ENCODE measurements at places on chromosomes 2 and 18.

- no peak for DNase-seq
Observed at GRCh38 chr18:77147418-77147852, 14.9 kb upstream of the MBP start.

GRCh38 chr2:68319398-68320117, at the start of gene CNRIP1:
TSS of gene CNRIP1 (minus strand) at chr2:68319949. CDS start at chr2:68319400, 549 bp downstream.
- no peak for DNase-seq

DNA sequence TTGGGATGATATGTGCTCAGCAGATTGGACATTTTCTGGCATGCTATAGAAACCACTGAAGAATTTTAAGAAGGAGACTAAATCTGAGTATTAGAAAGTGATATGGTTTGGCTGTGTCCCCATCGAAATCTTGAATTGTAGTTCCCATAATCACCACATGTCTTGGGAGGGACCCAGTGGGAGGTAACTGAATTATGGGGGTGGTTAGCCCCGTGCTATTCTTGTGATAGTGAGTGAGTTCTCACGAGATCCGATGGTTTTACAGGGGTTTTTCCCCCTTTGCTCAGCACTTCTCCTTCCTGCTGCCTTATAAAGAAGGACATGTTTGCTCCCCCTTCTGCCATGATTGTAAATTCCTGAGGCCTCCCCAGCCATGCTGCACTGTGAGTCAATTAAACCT, 535.9 kb upstream of the VRK2 start:
- DNase-seq, result no peak

GRCh38 chr18:22741318-22741717, 191.8 kb upstream of the RBBP8 start:
- DNase-seq, result no peak

DNA sequence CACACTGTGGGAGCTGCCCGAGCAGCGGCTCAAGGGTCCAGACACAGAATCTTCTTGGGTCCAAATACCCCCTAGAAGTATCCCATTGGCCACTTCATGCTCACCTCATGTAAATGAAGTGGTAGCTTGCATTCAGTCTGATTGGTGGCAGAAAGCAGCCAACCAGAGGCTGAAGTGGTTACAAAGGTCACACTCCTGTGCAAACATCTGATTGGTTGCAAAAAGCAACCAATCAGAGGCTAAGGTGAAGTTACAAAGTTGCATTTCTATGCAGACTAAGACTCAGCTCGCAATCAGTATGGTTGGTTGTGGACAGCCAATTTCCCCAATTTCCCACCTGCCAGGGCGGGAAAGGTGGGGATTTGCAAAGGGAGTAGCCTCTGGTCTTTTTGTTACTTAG, 94.3 kb downstream of the DGKD start:
- no peak for DNase-seq

- no peak for DNase-seq
Observed at GRCh38 chr2:175535631-175536030, 354.1 kb upstream of the ATP5MC3 start.

- DNase-seq, result no peak
Observed at GRCh38 chr2:19461504-19462255, 103.3 kb upstream of the OSR1 start.

GRCh38 chr2:136049011-136049742, 63.8 kb upstream of the DARS1 start:
- DNase-seq, result no peak

DNA sequence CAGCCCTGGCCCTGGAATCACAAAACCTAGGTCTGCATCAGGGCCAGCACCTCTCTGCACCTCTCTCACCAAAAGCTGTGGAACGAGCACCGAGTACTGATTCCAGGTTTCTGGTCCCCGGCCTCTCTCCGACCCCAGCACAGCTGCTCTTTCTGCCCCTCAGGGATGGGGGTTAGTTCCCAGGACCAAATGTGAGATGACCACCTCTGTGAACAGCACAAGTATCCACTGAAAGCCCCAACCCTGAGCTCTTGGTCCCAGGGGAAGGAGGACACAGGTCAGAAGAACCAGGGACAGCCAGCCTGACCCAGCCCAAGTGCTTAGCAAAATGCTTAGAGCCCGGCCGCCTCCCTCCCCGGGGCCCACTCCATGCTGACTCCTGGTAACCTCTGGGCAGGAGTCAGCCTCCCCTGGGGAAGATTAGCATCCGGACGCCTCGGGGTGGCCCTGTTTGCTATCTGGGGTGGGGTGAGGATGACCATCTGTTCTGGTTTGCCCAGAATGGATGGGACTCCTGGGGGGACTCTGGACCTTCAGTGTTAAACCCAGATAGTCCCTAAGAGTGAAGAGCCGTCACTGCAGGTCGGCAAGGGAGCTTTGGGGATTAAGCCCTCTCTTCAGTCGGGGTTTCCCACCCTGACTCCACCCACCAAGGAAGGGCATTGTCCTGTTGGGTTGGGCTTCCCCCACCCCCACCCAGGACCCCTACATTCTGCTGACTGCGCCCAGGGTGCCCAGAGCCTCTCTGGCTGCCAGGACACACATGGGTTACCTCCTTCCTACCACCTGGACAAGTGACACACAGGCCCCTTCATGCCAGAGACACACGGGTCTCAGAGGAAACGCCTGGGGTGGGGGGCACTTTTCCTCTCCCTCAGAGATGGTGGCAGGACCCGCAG, 9.4 kb upstream of the GPR55 start:
- no peak for DNase-seq

DNA sequence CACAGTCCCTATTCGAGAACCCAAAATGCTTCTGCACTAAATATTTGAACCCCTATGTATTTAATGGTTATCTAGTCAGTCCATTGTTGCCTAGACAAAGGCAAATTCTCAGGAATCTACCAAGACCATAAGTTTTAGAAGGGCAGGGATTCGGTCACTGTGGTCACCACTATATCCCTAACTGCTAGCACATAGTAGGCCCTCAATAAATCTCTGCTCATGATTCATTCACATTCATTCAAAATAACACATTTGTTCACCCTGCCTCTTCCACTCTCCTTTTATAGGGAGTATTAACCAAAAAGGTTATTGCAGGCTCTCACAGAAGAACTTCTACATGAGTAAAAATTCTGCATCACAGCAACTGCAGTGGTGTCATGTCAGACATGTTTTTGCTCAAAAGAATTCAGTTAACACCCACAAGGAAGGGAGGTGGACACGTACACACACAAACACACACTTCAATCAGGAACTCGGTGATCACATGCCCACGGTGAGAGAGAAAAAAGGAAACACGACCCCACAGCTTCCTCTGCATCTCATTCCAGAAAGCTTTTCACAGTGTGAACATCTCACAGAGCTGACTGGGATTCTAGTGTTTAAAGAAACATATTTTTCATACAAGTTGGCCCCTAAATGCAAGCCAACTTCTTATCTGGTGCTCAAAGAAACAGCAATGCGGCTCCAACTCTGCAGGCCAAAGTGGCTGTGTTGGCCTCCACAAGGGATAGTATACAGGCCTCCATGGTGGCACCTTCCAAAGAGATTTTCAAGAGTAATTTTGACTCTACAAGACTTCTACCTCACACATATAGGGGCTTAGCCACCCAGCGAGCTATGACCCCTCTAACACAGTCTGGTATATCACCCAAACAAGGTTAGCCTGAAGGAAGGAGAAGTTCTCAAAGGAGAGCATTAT, 98.0 kb downstream of the ANKRD44 start:
- DNase-seq, result no peak

DNA sequence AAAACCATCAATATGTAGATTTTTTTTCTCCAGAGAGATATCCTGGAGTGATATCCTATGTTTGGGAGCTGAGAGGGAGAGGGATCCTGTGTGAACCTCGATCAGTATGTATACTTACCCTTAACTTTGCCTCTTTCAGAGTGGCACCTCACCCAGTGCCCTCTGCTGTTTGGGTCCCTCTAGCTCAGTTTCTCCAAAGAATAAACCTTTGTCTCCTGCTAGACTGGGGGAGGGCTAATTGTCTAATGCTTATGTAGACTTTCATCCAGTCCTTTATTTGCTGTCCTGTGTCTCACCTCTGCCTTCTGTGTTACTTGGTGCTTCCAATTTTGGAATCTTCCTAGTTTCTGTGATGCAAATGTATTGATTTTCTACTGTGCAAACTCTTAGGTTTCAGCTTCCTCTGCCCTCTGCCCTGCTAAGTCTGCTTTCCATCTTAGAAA, 48.4 kb downstream of the MTX2 start:
- no peak for DNase-seq

DNA sequence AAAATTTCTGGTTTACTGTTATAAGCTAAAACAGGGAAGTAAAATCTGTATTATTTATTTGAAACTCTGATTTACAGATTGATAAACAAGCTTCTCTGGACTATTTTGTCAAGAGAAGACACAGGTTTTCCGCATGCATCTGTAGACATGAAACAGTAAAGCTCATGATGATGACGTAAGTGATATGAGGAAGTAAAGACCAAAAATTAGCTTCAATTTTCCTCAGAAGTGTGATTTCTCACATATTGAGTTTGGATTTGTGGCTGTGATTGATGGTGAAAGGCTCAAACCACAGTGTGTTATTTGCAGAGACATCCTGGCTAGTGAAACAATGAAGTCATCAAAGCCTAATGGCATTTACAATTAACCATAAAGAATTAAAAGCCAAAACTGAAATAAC, 12.6 kb upstream of the LONRF2 start:
- DNase-seq, result no peak

DNA sequence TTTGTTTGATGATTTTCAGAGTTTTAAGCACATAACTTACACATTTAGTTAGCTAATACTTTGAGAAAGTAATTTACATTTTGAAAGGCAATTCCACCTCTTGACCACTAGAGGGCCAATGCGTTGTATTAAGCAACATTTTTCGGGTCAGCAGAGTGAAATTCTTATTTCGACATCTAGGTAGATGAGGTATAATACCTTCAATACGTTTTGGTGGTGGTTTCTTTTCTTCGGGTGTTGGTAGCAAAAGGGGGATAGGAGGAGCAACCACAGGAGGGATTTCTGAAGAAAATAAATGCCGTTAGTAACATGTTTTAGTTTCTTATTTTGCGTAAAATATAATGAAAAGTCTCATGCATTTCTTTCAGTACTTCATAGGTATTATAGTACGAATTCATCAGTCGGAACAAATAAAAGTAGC, 106.3 kb downstream of the TTN start:
- DNase-seq, result no peak

DNA sequence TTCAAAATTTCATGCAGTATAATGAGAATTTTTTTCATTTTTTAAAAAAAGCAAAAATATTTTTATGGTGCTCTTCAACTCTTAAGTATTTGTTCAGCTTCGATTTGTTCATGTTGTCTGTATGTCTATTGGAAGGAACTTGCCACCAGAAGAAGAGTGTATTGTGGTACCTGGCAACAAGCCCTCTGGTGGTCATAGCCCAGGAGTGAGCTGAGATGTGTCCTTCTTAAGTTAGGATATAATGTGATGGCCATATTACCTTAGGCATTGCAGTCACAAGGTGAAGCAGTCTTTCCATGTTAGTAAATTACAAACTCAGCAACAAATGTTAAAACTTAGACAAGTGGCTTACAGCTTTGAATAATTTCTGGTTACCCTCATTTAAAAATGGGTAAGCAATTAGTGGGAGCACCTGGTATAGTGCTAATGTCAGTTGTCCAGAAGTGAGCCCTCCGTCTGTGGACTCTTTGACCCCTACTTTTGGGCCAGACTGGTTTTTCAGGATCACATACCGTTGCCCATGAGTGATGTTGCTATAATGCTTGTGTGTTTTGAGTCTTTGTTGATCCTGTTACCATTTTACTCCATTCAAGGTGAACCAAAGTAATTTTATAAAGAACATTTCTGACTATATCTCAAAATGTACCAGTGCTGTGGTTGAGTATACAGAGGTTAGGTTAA, 57.4 kb downstream of the MYO1B start:
- no peak for DNase-seq

DNA sequence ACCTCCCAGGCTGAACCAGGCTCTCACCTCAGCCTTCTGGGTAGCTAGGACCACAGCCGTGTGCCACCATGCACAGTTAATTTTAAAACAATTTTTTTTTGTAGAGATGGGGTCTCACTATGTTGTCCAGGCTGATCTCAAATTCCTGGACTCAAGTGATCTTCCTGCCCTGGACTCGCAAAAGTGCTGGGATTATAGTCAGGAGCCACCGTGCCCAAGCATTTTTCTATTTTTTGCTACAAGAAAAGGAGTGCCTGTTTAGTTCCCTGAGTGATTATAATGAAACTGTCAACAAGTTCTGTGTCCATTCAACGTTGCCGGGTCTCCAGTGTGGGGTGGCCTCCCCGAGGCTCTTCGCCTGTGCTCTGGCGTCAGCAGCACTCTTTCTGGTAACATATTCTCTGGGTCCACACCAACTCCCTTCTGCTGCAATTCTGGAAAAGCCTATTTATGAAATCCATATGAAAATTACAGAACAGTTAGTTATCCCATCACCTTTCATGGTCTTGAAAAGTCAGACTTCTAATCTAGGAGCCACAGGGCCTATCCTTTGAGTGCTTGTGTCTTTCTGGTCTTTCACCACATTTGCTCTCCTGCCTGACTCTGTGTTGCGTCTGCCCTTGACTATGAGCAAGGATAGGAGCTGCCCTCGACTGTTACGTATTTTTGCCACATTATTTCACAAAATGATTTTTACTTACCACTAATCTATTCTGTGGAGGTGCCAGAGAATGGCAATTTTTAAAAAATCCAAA, 172.7 kb downstream of the SOCS6 start:
- DNase-seq, result no peak

DNA sequence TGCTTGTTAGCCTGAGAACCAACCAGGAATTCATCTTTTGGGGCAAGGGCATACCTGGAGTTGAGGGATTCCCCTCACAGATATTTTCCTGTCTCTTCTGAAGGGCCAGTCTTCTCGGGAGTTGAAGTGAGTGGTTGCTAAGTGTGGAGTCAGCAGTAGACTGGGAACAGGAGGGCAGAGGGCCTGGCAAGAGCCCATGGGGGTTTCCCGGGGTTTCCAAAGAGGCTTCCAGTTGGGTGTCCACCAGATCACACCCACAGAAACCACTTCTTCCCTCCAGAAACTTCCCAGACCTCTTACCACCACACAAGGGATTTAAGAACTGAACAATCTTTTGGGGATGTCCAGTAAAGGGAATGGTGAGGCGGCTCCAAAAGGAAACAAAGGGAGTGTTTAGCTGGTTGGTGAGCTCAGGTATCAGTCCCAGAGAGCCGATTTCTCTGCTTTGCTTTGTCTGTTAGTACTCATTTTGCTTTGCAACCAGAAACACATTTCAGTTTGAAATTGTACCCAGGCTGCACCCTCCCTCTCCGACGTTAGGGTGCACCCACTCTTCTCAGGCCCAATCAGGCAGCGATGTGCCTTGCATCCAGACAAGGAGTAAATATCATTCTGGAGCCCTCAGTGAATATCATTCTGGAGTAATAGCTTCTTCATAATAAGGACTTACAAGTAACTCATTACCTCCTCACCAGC, 47.5 kb upstream of the SPATS2L start:
- DNase-seq, result no peak

GRCh38 chr18:7548721-7549120, 18.4 kb upstream of the PTPRM start:
- no peak for DNase-seq

GRCh38 chr2:11873356-11874154, 127.1 kb downstream of the LPIN1 start:
- DNase-seq, result no peak
